ENCODE measurements at places on chromosomes 12 and 14.
A peak's percentile ranks its signal among the peaks of the same experiment; 100 is the strongest.

DNA sequence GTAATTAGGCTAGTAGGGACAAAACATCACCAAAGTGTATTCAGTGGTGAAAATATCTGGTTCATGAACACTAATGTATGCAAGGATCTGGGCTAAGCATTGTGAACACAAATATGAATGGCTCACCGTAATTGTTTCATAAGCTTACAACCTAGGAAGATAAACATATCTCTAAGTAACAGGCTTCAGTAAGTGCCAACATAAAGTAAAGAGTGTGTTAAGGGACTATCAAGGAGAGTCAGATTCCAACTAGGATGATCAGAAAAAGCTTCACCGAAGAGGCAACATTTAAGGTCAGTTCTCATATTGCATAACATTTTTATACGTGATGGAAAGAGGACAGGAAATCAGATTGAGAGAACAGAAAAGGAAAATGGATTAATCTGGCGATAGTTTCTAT is 29.4 kb downstream of the ABCC9 start:
- DNase-seq: no peak

- DNase-seq: no peak
These were observed 47.6 kb upstream of the FRMD6 start for GRCh38 chr14:51604073-51604472.

DNA sequence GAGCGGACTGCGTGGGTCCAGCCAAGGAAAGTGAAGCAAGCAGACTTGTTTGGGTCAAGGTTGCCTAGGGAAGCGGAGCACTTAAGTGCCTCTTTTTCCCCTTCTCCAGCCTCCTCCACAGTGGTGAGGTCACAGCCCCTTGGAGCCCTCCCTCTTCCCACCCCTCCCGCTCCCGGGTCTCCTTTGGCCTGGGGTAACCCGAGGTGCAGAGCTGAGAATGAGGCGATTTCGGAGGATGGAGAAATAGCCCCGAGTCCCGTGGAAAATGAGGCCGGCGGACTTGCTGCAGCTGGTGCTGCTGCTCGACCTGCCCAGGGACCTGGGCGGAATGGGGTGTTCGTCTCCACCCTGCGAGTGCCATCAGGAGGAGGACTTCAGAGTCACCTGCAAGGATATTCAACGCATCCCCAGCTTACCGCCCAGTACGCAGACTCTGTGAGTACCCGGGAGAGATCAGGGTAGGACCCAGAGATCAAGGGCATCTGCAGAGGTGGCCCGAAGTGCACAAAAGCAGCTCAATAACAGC is at the start of gene TSHR:
Gene TSHR (plus strand): TSS at position 206 of the 526 bp plus-strand sequence. CDS start 60 bp downstream, at position 266.
- DNase-seq: peak; percentile 34

- no peak for DNase-seq
These were observed 68.8 kb downstream of the CD163L1 start for GRCh38 chr12:7375145-7375543.

DNA sequence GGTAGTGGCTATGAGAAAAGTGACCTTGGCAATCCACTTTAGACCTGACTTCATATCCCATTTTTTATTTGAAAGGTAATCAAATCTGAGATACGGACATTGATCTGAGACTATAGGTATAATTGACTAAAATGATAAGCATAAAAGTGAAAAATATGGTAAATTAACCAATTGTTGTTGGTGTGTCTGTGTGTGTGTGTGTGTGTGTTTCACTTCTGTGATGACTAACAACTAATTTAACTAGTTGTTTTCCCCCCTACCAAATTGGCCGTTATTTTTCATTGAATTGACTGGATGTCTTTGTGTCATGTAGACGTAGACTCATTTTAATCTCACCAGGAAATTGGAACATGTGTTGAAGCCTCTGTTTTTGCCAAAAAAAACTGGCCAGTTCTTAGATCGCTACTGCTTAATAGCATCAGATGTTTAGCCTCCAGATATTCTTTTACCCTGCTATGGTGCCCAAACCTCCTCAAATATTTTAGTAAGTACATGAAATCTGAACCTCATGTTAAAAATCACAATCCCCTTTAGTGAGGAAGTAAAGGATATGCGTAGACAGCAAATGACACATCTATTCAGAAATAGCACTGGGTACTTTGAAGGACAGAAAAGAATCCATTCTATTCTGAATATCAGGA is 395.0 kb downstream of the EGLN3 start:
- DNase-seq: no peak

DNA sequence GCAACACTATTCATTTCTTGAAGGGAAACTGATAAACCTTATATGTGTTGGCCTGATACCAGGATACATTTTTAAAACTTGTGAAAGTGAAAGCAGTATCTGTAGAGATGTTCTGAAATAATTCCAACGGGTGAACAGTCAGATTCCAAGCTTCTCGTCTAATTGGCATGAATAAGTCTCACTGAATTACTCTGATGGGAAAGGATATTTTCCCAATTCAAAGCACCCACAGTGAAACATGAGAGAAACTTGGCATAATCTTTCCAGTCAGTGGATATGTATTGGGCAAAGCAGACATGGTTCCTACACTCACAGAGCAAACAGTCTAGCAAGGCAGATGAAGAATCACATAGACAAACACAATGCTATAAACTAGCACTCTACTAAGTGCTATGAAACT is 413.1 kb downstream of the MED13L start:
- no peak for DNase-seq

- no peak for DNase-seq
These were observed 326.4 kb downstream of the NUAK1 start for GRCh38 chr12:105812366-105812765.

GRCh38 chr14:91281346-91281745 is 36.8 kb upstream of the GPR68 start:
- DNase-seq: no peak

GRCh38 chr12:32727237-32727636 is 28.5 kb downstream of the YARS2 start:
- no peak for DNase-seq

- DNase-seq: no peak
These were observed 8.0 kb upstream of the HIP1R start for GRCh38 chr12:122827258-122827657.

- DNase-seq: no peak
These were observed 5.1 kb upstream of the GPR33 start for GRCh38 chr14:31492759-31493498.

- no peak for DNase-seq
These were observed 119.2 kb upstream of the EVL start for GRCh38 chr14:99945732-99946651.

DNA sequence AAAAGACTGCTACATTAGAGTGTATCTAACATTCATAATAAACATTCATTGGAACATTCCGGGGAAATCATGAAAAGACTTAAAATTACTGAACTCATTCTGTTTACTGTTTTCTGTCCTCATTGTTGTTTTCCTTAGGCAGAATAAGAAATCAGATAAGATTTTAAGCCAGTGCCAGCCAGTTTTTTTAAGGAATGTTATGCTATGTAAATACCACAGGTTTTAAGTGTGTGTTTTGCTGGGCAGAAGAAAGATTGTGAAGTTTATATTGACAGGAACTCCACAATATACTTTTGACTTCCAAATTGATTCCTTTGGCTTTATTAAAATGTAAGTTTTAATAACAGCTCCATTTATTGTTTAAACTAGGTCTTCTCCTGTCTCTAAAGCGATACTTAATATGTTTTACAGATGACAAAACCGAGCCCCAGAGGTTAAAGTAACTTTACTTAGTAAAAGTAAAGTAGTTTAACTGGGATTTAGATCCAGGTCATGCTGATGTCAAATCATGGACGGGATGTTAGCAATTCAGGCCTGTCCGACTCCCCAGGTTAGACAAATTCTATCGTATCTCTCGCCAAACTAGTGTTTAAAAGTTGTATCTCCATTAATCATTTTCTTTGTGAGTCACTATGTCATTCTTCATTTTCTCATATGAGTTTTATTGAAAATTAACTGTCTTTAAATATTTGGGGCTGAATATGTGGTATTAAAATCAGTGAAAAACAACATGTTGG is 1.7 kb downstream of the LARP4 start:
- no peak for DNase-seq

GRCh38 chr14:102182190-102182589 is 42.5 kb downstream of the WDR20 start:
- no peak for DNase-seq

- no peak for DNase-seq
These were observed 660.4 kb downstream of the VRK1 start for GRCh38 chr14:97457575-97458085.

DNA sequence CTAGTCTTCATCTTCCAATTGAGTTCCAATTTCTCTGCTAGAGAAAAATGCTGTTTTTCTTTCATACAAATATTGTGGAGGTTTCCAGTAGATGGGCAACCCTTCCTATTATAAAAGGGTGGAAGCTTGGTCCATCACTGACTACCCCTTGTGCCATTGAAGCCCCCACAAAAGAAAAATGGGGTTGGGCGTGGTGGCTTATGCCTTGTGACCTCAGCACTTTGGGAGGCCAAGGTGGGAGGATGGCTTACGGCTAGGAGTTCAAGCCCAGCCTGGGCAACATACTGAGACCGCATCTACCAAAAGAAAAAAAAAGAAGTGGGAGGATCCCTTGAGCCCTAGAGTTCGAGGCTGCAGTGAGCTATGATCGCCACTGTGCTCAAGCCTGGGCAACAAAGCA is 22.8 kb downstream of the NCKAP5L start:
- DNase-seq: no peak

- DNase-seq: no peak
These were observed 748.8 kb downstream of the C12orf50 start for GRCh38 chr12:87280356-87280755.

- peak; percentile 97 for DNase-seq
These were observed 664.7 kb downstream of the NRXN3 start for GRCh38 chr14:78834766-78835451.
